Renal cortical epithelial cell (primary cell): ENCODE measurements at places on chromosomes 7 and 10. TPM values are rescaled to one million over a fixed set of nuclear protein-coding genes. Genes with fewer than 3 reads are reported as not detected.
A peak's percentile ranks its signal among the peaks of the same experiment; 100 is the strongest.

Gene RBM20
- 0.10 TPM in 1 of 2 replicates, not detected in the other for total RNA-seq

Gene TMEM225B
- total RNA-seq: 0.55 TPM in 1 of 2 replicates, not detected in the other

DNA sequence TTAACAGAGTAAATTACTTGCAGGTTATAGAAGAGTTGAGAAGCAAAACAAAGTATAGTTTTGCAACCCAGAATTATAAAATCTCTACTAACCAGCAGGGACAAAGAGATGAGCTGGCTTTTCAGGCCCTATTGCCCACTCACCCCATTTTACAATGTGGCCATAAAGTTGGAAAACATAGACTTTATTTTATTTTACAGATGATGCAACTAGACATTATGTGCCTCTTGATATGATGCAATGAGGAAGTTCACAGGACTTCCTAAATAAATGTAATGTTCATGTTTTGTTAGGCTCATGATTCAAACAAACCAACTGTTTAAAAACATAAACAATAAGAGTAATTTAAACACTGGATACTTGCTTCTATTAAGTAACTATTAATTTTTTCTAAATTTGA lies 141.1 kb upstream of the WNT16 start:
- DNase-seq: peak; percentile 16

DNA sequence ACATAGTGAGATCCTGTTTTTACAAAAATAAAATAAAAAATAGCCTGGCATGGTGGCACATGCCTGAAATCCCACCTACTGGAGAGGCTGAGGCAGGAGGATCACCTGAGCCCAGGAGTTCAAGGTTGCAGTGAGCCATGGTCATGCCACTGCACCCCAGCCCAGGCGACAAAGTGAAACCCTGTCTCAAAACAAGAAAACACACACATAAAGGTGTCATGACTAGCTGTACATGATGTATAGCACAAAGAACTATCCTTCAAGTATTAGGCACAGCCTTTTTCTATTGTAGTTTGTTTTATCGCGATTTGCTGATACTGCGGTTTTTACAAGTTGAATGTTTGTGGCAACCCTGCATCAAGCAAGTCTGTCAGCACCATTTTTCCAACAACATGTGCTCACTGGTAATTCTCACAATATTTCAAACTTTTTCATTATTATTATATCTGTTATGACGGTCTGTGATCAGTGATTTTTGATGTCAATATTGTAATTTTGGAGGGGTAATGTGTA lies 11.5 kb upstream of the SNX13 start:
- DNase-seq: no peak

Gene CLEC5A
- total RNA-seq: not detected in 2 replicates
